ENCODE measurements at places on chromosomes 3 and 15.
A peak's percentile ranks its signal among the peaks of the same experiment; 100 is the strongest.

DNA sequence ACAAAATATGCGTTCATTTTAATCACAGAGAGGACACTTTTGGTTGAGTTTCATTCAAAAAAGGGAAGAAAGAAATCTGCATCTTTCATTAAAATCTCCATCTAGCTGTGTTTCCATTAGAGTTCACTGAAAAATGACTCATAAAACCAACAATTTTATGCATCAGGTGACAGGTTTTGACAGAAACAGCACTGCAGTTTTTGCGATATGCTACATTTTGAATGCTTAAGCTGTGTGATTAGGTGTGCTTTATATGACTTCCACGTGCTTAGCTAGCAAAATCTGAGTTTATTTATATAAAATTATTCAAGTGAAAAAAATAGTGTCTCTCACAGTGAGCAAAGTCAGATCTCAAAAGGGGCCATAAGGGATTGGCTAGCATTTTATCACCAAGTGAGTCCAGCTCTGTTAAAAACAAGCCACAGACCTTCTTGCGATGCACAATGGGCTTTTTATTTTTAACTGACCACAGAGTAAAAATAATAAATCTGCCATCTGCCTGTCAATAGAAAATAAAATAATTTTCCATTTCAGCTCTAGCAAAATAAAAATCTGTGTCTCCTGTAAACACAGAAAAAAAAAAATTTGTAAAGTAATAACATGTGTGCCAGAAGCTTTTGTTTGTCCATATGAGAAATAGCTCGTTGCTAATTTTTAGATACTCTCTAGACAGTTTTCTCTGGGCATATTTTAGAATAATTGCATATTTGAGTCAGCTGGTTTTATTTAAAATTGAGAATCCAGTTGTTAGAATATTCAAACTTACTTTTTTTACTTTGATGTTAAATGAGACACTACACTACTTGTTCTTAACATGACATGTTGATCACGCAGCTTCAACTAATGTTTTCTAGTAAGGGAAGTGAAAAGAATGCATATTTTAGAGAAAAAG, 409.8 kb downstream of the ROBO2 start:
- DNase-seq, result no peak

DNA sequence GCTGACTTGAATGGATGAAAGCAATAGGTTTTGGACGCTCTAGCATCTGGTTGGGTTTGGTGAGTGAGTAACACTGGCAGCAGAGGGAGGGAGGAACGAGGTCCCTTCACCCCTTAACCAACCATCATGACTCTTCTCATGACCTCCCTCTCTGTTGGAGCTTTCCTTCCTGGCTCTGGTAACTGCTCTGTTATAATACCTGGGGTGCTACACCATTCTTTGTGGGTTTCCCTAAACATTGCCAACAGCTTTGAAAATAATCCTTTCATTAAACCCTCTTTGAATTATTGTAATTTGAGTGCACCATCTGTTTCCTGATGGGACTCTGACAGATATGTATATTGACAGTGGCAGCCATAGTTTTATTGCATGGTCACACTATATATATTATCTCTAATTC, 146.2 kb upstream of the PTPRG start:
- DNase-seq, result no peak

- DNase-seq, result no peak
Measured at GRCh38 chr3:44802011-44802410, 40.4 kb downstream of the KIF15 start.

DNA sequence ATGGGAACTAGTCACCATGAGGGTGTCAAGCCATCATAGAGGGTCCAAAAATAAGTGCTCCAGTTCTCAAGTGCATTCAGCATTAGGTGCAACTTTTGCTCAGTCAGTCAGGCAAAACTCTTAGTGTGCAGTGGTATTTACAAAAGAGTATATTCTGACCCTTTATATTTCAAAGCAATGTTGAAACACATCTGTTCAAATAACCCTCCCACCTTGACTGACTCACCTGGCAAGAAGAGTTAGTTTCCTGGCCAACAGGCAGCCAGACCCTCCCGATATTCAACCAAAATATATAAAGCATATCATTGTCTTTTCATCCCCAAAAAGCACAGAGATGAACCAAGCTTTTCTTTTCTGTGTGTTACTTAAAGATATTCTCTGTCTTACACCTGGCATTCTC, 7.6 kb upstream of the COL8A1 start:
- no peak for DNase-seq

DNA sequence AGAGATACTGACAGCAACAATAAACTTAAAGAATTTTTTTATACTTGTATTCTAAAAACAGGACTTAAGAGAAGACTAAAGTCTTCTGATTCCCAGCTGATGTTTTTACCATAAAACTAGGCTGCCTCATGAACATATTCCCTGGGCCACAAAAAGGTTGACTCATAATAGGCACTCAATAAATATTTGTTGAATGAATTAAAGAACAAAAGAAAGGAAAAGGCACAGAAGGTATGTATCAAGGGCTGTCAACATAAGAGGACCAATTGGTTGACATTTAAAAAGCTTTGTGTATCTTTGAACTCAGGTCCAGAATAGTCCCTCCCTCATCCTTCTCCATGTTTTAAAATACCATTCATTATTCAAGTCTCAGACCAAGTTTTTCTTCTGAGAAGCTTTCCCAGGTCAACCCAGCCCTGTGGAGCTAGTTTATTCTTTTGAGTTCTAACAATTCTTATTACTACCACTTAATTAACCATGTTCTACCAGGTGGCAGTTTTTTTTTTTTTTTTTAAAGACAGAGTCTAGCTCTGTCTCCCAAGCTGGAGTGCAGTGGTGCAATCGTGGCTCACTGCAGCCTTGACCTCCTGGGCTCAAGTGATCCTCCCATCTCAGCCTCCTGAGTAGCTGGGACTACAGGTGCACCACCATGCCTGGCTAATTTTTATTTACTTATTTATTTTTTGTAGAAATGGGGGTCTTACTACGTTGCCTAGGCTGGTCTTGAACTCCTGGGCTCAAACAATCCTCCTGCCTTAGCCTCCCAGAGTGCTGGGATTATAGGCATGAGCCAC, 17.5 kb upstream of the ARHGEF3 start:
- DNase-seq, result no peak

DNA sequence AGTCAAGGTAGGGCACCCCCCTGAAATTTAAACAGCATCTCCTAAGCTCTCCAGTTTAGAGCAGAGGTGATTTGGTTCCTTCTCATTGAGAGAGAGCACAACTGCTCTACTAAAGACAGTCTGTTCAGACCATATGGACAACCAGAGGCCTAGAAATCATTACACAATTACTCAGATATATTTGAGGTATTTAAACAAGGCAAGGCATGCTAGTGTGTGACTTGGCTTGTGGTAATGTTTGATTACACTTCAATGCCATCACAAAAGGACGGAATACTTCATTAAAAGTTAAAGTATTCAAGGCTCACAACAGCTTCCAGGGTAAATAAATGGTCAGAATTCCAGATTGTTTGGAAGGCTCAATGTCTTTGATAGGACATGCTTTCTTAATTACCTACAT, 110.2 kb downstream of the LRTM1 start:
- DNase-seq, result no peak

- DNase-seq, result no peak
Measured at GRCh38 chr3:8702560-8702959, 31.0 kb upstream of the CAV3 start.

DNA sequence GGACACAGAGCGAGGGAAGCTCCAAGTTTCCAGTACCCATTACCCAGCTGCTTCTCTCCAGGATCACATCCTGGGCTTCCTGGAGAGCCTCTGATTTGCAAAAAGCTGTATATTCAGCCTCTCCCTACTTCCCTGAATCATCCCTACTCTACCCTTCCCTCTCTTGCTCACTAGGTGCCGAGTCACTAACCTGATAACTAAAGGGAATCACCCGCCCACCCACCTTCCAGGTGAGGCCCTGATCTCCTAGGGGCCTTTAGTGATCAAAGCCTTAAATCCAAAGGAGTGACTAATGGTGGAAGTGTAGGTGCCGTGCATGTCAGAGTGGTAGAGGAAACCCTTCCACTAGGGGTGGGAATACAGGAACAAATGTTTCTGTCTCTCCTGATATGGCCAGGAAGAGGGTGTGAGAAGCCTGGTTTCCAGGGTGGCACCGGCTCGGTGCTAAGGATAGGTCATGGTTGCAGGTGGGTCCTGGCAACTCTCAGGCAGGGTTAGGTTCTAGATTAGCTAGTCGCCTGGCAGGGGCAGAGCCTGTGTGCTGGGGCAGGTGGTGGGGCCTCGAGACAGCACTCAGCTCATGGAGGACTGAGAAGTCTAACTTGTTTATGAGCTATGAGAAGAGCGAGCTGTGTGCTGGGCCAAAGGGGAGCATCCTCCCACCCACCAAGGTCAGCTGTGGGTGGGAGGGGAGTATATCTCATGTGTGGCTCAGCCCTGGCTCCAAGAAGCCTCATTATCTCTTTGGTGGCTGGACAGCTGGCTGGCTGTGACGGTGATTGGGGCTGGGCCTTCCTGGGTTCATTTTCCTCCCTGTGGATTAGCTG, 10.1 kb downstream of the SEMA7A start:
- no peak for DNase-seq

DNA sequence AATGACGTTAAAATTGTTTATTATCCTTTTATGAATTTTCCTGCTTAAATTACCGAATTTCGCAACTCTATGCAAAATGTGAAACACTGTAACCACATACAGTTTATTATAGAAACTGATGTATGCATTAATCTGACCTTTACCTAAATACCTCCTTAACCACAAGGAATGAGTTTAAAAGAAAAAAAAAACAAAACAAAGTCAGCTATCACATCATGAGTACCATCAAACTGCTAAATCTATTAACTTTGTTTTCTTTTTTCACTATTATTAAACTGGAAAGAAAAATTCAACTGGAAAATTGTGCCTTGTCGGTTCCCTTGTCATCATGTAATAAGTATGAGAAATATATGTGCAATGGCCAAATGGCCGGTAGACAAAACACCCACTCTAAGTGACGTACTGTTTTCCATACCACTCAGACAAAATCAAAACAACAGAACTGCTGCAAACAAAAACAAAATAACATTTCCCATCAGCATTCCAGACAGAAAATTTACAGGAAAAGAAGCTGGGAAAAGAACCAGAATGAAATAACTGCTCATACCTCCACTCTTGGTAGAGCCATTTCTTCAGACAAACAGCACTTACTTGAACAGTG, 415.3 kb downstream of the FOXP1 start:
- no peak for DNase-seq

DNA sequence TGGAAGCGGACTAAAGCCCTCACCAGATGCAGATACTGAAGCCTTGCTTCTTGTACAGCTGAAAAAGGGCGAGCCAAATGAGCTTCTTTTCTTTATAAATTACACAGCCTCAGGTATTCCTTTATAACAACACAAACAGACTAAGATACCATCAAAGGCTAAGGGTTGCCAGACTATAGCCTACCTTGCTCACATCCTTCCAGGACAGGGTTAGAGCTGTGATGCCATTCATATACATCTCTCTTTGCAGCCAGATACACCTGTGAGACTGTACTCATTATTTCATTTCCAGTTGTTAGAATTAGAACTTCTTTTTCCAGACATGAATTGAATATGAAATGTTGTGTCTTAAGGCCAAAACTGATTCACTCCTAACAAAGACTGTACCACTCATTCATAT, 262.8 kb upstream of the NR2F2 start:
- DNase-seq, result no peak

DNA sequence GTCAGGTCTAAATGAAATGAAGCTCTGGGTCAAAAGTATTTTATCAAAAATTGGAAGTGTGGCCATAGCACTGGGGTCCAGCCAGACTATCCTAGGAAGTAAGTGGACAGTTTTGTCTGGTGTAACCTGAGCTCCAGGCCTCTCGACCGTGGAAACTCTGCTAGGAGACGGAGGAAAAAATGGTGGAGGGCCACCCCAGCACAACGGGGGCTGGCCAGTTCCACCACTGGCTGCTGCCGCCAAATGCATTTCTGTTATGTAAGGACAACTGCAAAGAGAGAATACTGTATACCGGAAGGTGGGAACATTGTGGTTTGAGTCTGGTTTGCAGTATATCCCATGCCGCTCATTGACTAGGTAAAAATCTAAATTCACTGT, 235.7 kb downstream of the GREM1 start:
- no peak for DNase-seq

DNA sequence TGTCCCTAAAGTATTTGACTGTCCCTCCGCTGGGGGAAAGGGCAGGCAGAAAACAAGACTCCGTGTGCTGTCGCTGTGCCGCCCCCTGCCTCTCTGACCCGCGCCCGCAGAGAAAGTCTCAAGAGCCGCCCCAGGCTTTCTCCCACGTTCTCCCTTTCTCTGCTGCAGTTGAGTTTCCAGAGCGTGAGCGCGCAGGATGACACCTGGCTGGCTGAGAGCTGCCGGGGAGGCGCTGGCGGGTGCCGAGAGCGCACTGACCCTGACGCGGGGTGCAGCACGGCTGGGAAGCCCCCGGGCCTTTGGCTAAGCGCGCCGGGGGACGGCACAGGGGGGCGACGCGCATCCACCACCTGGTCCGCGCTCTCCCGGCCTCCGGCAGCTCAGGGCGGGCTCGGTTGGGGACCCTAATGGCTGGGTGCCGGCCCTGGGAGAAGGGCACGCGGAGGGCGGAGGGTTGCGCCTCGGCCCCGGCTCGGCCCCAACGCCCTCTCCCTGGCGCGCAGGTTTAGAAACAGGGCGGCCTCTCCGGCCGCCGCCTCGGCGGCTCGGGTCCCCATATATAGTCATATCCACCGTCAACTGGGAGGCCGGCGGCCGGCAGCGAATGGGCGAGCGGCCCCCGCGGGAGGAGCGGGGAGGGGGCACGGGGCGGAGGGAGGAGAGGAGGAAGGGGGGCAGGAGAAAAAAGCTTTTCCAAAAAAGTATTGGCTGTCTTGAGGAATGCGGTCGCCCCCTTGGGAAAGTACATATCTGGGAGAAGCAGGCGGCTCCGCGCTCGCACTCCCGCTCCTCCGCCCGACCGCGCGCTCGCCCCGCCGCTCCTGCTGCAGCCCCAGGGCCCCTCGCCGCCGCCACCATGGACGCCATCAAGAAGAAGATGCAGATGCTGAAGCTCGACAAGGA, at the start of gene TPM1:
Gene TPM1 (plus strand): TSS at position 774 of the 903 bp plus-strand sequence. CDS start 83 bp downstream, at position 857.
- no peak for DNase-seq

DNA sequence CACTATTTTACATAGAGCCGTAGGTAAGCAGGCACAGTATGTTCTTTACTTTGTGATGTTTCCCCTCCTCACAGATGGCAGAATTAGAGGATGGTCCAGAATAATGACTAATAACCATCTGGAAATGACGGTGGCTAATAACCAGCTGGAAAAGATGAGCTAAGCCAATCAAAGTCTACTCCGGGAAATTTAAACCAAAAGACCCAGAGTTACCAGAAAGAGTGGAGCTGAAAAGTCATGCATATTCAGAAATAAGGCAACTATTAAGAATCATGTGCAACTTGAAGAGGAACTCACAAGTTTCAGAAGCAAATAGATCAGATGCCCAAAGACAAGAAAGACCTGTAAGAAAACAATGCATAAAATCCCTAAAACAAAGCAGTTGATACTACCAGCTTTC, 33.6 kb downstream of the DMXL2 start:
- DNase-seq, result no peak

GRCh38 chr3:54897028-54897711, 30.7 kb downstream of the LRTM1 start:
- DNase-seq, result no peak

DNA sequence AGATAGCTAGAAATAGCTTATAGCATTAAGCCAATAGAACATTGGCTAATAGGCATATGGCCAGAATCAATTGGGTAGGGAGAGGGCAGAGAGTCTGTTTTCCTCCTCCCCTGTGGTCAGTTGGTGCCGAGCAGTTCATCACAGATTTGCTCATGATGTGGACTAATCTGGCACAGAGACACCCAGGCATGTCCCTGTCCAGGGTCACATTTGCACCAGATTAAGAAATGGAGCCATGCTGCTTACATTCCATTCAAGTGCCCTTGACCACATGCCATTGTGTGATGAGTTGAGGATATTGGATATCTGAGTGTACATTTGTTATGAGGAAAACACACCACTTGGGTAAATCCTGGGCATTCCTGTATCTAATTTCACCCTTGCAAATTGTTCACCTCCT, 53.4 kb downstream of the USP13 start:
- DNase-seq, result peak; percentile 4
